ENCODE measurements at places on chromosomes 2 and 18.
A peak's percentile ranks its signal among the peaks of the same experiment; 100 is the strongest.

- DNase-seq, result no peak
Measured at GRCh38 chr2:191552066-191552465, 125.9 kb upstream of the NABP1 start.

DNA sequence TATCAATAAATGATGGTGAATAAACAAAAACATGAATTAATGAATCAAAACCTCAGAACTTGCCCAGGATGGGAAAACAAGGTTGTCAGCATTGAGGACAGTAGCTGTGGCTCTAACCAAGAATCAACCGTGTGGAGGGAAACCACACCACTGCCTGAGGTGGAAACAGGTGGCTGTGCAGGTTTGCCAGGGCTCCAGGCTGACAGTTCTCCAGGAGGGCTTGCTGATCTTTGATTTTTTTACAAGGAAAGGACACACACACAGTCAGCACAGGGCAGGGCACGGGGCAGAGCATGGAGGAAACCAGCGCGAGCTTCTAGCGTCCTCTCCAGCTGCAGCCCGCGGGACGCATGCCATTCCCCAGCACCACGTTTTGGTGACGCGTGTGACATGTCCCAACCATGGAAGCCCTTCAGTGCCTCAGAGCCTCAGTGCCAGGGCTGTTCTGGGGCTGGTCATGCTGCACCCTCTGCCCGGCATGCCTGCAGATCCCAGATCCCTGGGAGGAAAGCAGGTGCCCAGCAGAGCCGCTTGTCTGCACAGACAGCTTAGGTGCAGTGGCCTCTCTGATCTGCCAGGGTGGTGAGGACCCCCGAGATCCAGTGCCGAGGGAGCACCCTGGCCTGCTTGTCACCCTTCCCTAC, 15.8 kb upstream of the AGXT start:
- DNase-seq, result no peak

DNA sequence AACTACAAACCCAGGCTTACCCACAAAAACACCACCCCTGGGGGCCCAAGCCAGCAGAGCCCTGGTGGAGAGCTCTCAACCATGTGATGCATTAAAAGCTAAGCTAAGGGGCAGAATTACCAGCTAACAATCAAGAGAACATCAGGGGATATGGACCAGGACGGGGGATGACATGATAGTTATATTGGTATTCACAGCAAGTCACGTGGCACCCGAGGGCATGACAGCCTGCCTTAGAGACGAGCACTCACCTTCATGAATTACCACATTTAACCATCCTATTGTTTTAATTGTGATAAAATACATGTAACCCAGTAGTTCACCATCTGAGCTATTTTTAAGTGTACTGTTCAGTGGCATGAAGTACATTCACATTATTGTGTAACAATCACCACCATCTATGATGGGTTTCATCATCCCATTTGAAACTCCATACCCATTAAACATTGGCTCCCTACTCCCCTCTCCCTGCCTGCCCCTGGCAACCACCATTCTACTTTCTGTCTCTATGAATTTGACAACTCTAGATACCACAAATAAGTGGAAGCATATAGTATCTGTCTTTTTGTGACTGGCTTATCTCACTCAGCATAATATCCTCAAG, 245.6 kb downstream of the ANAPC1 start:
- DNase-seq, result no peak

DNA sequence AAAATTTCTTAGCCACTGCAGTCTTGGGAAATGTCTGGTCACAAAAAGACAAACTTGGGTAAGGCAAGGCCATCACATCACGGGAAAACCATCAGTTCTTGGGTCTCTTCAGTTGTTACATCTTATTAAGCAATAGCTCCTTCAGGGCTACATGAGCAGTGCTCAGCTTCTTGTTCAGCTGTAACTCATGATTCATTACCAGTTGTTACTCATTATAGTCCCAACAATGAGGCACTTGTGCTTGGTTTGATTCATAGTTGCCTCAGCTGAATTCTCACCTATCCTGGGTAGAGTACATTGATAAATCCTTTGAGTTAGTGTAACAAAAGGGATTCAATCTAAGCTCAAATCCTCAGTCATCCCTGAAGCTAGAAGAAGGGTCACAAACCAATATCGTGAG, 102.4 kb upstream of the DCC start:
- no peak for DNase-seq

- no peak for DNase-seq
Measured at GRCh38 chr18:44537526-44537925, 143.2 kb upstream of the SETBP1 start.

DNA sequence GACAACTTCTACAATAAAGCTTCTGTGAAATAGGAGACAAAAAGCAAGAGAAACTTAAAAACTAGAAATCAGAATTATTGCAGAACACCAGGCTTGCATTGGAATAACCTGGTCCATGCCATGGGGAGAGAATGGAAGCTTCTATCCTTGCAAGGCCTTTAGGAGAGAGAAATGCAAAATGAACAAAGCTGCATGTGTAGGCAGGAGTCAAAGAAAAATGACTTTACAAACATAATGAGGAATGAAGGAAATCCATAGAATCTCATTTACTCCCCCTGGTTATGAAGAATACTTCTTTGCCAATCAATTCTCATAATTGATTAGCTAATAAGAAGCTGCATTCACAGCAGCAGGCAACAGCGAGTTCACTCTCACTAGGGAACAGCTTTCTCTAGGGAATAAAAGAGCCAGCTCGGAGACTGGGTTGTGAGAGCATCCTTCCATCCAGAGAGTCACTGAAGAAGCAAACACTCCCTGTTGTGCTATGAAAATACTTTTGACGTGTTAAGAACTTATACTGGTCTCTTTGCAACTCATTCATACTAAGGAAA, 235.9 kb upstream of the LRATD1 start:
- DNase-seq, result no peak

GRCh38 chr2:47819834-47820233, 36.9 kb downstream of the MSH6 start:
- no peak for DNase-seq

DNA sequence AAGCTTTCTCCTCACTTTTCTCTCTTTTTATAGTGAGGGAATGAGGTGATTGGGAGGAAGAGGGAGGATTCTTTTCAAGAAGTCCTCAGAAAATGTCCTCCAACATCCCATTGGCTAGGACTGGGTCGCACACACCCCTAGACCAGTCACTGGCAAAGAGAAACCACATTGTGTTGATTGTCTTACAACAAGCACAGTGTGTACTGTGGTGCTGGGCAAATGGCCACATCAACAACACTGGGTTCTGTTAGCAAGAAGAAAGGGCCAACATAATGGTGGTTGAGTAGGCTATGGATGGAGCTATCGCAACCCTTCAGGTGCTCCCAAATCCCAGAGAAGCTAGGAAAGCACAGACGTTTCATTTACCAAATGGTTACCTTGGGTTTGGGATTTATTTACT, 18.7 kb upstream of the PTPN4 start:
- DNase-seq, result no peak

DNA sequence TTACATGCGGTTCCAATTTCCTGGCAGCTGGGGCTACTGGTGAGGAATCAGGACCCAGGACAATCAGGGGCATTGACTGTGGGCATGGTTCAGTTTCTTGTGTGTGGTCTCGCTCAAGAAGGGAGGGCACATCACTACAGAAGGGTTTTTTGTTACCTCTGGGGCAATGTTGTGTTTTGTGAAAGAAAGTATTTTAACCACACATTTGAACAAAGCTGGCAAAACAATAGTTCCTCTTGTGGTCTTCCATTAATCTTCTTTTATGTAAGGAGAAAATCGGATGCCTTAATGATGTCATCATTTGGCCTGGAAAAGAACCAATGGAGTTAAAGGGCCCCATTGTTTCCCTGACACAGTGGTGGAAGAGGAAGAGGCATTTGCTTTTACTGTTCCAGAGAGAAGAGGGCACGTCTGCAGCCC, 197.4 kb downstream of the SH3BP4 start:
- DNase-seq, result no peak

- DNase-seq, result no peak
Measured at GRCh38 chr18:2884706-2885285, 38.0 kb downstream of the EMILIN2 start.

DNA sequence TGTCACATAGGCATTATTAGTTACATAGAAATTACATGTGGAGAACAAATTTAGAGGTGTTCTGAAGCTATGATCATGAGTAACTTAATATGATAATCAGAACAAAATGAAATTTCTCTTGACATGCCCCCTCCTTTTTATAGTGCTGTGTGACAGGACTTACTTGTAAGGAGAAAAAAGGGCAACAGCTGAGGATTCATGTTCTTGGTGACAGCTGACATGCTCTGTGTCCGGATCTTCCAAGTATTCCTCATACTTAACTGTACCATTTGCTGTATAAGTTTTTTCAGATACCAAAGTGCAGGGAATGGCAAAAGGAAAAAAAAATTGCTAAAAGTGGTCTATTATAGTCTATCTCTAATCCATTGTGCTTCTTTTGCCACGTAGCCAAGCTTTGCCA, 3.5 kb upstream of the MYL1 start:
- DNase-seq, result no peak

DNA sequence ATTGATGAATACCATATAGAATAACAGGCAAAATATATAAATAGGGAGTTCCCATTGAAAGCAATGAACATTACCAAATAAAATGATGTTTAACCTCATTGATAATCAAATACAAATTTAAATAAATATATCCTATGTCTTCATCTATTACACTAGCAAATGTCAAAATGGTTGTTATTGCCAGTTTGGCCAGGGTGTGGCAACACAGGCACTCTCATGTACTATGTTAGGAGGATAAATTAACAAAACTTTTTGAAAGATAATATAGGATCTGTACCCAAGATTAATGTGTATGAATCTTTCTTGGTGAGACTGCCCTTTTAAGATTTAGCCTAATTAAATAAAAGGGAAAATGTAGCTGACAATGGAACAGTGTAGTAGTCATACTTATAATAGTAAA, 659.3 kb downstream of the ERBB4 start:
- DNase-seq, result no peak

DNA sequence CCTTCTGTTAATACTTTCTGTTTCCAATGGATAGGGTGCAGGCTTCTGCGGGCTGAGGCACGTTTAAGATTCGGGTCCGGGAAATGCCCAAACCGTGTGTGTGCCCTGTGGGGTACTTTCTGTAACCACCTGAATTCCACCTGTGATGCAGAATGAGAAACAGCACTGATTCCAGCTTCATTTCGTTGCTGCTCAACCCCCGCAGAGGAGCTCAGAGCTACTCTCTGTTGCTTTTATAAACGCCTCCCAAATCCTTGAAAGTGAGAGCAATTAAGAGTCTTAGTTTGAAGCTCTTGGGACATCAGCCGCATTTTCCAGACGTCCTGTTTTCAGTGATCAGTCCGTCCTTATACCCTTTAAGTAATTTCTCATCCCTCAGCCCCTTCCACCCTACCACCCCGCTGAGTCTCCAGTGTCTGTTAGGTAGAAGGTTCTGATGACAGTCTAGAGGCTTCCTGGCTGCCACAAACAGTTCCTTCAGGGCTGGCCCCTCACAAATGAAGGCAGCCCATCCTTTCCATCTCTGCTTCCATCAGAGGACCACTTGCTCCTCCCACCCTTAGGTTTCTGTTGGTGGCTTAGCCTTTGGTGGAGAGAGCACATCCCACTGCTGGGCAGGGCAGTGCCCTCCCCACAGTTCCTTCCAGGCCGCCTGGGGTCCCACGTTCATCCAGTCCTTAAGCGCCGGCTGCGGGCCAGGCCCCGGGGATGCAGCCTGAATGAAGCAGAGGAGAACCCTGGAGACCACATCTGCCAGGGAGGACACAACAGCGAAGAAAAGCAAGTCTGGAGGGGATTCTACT, 230.1 kb downstream of the SEPTIN10 start:
- no peak for DNase-seq

DNA sequence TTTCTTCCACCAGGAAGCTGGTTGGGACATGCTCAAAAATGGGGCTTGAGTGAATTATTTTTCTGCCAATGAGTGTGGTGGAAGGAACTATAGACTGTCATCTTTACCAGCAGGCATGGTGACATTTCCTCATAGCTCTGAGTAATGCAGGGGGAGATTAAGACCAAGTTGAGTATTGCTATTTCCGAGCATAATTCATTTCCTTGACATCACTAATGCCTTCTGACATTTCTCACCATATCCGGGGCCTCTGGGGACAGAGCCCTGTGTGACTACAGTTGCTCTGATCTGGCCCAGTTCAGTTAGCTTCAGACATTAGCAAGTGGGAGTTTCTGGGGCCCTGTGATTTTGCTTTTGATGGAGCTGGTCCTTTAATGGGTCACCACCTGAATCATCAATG, 410.4 kb downstream of the MEIS1 start:
- DNase-seq, result no peak

DNA sequence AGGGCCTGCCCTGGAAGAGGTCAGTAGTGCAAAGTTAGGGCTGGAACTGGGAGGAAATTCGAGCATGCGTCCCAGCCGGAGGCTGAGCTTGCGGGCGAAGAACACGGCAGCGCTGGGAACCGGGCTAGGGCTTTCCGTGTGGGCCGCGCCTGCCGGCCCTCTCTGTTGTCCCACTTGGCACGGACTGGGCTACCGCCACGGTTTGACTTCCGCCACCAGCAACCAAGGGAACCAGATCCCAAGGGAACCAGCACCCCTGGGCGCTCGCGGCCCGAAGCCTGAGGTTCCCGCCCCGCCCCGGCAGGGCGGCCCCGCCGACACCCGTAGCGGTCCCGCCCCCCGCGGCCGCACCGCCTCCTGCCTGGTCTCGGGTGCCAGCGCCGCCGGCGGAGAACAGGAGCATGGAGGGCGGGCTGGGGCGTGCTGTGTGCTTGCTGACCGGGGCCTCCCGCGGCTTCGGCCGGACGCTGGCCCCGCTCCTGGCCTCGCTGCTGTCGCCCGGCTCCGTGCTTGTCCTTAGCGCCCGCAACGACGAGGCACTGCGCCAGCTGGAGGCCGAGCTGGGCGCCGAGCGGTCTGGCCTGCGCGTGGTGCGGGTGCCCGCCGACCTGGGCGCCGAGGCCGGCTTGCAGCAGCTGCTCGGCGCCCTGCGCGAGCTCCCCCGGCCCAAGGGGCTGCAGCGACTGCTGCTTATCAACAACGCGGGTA, at the start of gene SPR:
Gene SPR, plus strand, starts transcription at position 377 of the 708 bp plus-strand sequence. Its CDS starts 25 bp downstream, at position 402.
- DNase-seq, result peak; percentile 59

GRCh38 chr2:125925891-125926546, 729.9 kb upstream of the GYPC start:
- DNase-seq, result no peak

DNA sequence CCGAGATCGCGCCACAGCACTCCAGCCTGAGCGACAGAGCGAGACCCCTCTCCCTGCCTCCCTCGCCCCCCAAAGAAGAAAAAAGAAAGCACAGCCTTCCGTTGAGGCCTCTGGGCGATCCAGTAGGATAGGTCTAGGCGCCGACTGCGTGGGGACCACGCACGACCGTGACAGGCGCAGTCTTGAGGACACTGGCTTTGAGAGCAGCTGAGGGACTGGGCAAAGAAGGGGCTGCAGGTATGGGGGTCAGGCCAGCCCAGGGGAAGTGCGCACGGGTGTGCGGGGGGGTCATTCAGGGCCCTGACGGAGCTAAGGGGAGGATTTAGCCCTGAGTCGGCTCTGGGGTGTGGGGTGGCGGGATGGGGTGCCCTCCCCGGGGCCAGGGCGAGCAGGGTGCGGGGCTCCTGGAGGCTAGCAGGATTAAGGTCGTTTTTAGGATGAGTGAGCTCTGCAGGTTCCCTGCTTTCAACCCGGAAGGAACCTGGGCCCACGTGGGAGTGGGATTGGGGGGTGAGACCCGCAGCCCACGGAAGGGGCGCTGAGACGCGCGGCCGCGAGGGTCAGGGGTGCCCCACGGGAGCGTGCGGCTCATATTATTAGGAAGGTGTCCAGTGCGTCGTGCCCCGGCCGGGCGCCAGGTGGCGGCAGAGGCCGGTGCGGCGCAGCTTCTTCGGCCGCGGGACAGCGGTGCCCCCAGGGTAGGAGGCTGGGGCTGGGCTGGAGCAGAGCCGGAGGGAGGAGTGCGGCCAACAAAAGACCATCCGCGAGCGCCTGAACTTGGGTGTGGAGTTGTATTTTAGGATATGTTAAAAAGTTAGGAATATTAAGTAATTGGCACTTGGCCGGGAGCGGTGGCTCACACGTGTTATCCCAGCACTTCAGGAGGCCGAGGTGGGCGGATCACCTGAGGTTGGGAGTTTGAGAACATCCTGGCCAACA, 20.5 kb upstream of the ZNF236 start:
- peak; percentile 31 for DNase-seq
